ENCODE measurements at places on chromosomes 6 and 20.

- no peak for DNase-seq
Observed at GRCh38 chr20:15763366-15763765, 809.9 kb downstream of the KIF16B start.

DNA sequence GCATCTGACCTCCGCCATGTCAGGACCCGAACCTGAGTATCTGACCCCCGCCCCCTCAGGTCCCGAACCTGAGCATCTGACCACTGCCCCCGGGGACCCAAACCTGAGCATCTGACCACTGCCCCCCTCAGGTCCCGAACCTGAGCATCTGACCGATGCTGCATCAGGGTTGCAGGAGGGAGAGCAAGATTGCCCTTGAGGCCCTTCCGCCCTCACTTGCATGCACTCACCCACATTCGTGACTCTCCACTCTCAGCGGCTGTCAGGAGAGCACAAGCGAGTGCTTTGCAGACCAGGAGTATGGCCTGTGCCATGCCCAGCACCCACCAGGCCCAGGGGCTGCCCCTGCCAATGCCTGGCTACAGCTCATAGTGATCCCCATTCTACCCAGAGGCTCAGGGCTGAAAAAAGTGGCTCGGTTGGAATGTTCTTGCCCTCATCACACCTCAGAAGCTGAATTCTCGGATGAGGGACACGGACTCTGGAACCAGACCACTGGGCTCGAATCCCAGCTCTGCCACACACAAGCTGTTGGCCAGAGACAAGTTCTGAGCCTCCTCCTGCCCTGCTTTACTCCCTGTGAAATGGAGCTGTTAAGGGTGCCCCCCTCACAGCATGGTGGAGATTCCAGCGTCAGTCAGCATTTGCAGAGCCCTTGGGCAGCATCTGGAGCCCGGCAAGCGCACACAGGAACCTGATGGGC is 82.1 kb downstream of the DLL1 start:
- no peak for DNase-seq

GRCh38 chr6:44202972-44203750 is 13.6 kb upstream of the MYMX start:
- no peak for DNase-seq

- no peak for DNase-seq
Observed at GRCh38 chr6:1422290-1422689, 32.9 kb downstream of the FOXF2 start.

GRCh38 chr20:43715511-43715910 is 11.3 kb downstream of the GTSF1L start:
- no peak for DNase-seq

GRCh38 chr6:130964289-130964688 is 98.8 kb downstream of the EPB41L2 start:
- no peak for DNase-seq

DNA sequence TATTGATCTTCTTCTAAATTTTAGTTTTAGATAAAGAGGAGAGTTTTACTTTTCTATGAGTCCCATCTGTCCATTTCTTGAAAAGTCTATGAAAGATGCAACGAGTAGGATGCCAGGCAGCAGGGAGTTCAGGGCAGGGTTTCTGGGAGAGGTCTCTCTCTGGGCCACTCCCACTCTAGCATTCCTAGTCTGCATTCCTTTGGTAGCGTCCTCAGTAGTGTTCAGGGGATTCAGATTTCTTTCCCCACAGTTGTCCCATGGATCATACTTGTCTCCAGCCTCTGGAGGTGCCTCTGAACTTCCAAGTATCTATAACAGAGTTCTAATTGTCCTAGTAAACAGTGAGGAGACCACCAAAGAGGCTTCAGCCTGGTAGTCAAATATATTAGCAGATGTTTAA is 225.3 kb downstream of the RIMS1 start:
- no peak for DNase-seq

DNA sequence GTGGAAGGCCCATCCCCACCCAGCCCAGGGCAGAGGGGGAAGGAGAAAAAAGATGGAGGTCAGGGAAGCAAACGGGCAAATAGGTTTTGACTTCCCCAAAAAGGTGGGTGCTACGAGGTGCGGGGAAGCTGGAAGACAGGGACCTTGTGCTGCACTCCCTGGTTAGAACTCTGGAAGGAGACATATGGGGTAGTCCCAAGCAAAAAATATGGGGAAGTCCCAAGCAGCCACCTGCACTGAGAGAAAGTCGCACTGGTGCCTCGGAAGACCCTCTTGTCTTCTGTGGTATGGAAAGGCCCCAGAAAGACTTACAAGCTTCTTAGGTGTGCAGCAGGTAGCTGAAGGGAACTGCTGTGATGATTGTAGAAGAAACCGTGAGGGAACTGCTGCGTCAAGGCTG is 93.8 kb upstream of the CEP85L start:
- DNase-seq, result no peak

DNA sequence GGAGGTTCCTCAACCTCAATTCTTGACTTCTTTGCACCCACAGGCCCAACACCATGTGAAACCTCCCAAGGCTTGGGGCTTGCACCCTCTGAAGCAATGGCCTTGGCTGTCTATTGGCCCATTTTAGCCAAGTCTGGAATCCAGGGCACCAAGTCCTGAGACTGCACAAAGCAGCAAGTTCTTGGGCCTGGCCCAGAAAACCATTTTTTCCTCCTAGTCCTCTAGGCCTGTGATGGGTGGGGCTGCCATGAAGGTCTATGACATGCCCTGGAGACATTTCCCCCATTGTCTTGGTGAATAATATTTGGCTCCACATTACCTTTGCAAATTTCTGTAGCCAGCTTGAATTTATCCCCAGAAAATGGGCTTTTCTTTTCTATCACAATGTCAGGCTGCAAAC is 849.6 kb upstream of the MANEA start:
- DNase-seq, result no peak

- DNase-seq, result no peak
Observed at GRCh38 chr6:35973670-35974222, 50.7 kb downstream of the SLC26A8 start.

DNA sequence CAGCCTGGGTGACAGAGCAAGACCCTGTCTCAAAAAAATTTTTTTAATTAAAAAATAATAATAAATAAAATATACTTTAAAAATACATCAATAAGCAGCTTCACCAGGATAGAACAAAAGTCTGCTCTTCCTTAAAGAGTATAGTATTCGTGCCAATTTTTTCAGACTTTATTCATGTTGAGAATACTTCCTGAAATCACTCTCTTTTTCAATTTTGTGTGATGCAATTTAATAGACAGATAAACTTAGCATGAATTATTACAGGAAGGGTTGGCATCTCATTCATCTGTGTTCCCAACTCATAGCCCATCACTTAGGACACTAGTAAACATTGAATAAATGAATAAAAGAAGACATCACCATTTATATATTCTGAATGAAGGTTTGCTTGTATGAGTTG is 52.4 kb downstream of the IPCEF1 start:
- DNase-seq, result no peak

DNA sequence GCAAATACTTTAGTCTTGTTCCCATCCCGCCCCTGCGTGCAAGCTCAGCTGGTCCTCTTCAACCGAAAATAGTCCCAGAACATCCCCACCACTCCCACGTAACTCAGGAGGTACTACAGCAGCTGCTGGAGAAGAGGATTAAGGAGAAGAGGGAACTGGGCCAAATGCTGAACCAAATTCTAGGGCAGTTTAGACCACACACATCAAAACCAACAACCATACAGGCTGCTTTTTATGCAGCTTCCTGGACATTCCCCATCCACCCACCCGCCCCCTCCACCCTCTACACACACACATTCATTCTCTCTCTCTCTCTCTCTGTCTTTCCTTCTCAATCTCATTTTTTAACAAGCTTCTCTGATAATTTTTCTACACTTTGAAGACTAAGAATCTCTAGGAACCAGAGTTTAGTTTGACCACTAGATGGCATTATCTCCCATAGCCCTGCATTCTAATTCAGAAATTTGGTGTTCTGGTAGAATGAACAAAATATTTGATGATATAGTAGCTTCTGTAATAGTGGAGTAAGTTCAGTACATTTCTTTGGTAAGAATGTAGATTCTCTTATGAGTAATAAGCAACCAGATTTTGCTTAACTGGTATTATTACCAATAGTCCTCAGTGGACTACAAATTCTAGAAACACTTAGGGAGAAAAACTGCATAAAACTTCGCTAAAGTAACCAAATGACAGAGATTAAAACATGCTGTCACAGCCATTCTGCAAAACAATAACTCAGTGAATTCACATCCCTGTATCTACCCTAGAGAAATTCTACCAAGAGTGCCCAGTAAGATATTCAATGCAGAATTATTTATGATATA is 52.1 kb upstream of the BEND6 start:
- peak; percentile 33 for DNase-seq

- DNase-seq, result no peak
Observed at GRCh38 chr6:89073014-89073620, 7.4 kb upstream of the PNRC1 start.

Data from CD4-positive, alpha-beta T cell treated with Interleukin-12 subunit alpha and Interleukin-12 subunit beta, for 1 hour (primary cell).